ENCODE measurements at places on chromosomes 4 and X. TPM values are rescaled to one million over a fixed set of nuclear protein-coding genes. Genes with fewer than 3 reads are reported as not detected.

- H3K27ac ChIP-seq: no peak overlapping the region
- H3K27me3 ChIP-seq: no peaks in the 10 kb centered on the region
- peaks cover 41% of the 10 kb centered on the region for H3K4me1 ChIP-seq
These were observed 59.0 kb downstream of the ZNF827 start for GRCh38 chr4:145879598-145879997.

GRCh38 chr4:10643600-10644425, 40.8 kb downstream of the CLNK start:
- no peak overlapping the region for H3K27ac ChIP-seq
- H3K27me3 ChIP-seq: no peaks in the 10 kb centered on the region
- H3K36me3 ChIP-seq: no peaks in the 10 kb centered on the region
- H3K4me1 ChIP-seq: no peaks in the 10 kb centered on the region

- H3K27ac ChIP-seq: no peak overlapping the region
- no peaks in the 10 kb centered on the region for H3K27me3 ChIP-seq
- H3K4me1 ChIP-seq: peaks cover 2% of the 10 kb centered on the region
- H3K36me3 ChIP-seq: no peaks in the 10 kb centered on the region
These were observed 18.5 kb downstream of the METAP1 start for GRCh38 chr4:99013884-99014523.

DNA sequence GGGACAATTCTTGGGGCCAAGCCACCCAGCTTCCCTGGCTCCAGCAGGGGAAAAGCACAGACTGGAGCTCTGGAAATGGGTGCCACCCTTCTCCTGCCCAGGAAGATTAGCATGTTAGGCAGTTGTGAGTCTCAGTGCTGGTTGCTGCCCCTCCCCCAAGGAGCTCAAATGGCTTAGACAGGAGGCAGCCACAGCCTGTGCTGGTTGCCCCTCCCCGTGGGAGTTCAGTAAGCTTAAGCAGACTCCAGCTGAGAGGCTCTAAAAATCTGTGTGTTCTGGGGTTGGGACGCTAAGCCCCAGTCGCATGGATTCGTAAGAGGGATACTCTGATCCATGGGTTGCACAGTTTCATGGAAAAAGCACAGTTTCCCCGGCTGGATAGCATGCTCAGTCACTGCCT, 92.7 kb upstream of the NDST3 start:
- H3K27ac ChIP-seq: no peak overlapping the region
- DNase-seq: no peak
- H3K4me1 ChIP-seq: no peaks in the 10 kb centered on the region
- H3K4me3 ChIP-seq: no peak overlapping the region

- H3K4me3 ChIP-seq: no peak overlapping the region
- no peaks in the 10 kb centered on the region for H3K27me3 ChIP-seq
- no peaks in the 10 kb centered on the region for H3K4me1 ChIP-seq
- no peaks in the 10 kb centered on the region for H3K36me3 ChIP-seq
- no peak for DNase-seq
These were observed 86.8 kb downstream of the DHRSX start for GRCh38 chrX:2413969-2414368.

DNA sequence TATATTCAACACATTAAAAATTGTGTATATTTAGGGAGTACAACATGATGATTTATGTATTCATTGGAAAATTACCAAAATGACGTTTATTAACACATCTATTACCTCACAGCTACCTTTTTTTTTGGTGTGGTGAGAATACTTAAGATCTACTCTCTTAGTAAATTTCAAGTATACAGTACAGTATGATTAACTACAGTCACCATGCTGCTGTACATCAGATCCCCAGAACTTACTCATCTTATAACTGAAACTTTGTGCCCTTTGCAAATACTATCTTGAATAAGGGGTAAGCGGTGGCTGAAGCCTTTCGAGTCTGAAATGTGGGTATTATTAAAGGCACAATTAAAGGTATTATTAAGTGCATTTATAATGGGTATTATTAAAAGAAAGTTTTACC, 976 bp downstream of the PHKA1 start:
- no peaks in the 10 kb centered on the region for H3K36me3 ChIP-seq
- DNase-seq: no peak
- no peaks in the 10 kb centered on the region for H3K4me1 ChIP-seq
- no peak overlapping the region for H3K4me3 ChIP-seq
- H3K27me3 ChIP-seq: no peaks in the 10 kb centered on the region

DNA sequence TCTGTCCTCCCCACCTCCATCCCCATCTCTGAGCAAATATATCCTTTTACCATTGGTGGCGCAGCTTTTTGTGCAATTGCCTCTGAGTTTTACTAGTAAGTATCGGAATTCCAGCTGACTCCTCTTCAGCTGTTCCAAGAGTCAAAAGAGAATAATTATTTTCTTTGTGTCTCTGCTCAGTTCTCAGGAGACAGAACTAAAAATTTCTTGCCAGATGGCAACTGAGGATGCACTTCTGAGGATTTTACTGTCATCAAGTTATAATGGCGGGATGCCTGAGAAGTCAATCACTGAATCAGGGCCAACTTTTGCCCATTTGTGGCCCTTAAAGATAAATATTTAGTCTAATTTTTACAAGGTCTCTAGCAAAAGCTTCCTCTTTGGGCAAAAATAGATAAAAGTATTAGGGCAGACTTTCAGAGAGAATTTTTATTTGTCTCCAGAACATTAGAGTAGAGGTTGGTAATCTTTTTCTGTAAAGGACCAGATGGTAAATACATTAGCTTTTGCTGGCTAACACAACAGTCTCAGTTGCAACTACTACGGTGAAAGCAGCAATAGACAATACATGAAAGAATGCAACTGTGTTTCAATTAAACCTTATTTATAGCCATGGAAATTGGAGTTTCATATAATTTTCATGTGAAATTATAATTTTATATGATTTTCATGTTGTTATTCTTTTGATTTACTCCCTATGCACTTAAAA, 15.6 kb upstream of the ADGRA3 start:
- no peaks in the 10 kb centered on the region for H3K4me1 ChIP-seq
- no peak overlapping the region for H3K4me3 ChIP-seq
- no peaks in the 10 kb centered on the region for H3K36me3 ChIP-seq

- no peaks in the 10 kb centered on the region for H3K4me1 ChIP-seq
- no peak for DNase-seq
- no peaks in the 10 kb centered on the region for H3K36me3 ChIP-seq
- H3K27ac ChIP-seq: no peak overlapping the region
- H3K4me3 ChIP-seq: no peak overlapping the region
These were observed 101.3 kb upstream of the NPFFR2 start for GRCh38 chr4:71930459-71930858.

Gene HDAC6
- 90.8 TPM for total RNA-seq

Gene CLGN
- 0.11 TPM for total RNA-seq

Gene TRIM75
- total RNA-seq: not detected

Measured in thyroid gland (tissue), 4 donors.